AG04450 (cell line): ENCODE measurements at places on chromosomes 1 and 21. TPM values are rescaled to one million over a fixed set of nuclear protein-coding genes. Genes with fewer than 3 reads are reported as not detected.

The OR10Z1 gene
- polyA plus RNA-seq = not detected in 2 replicates

The CNR2 gene
- polyA plus RNA-seq = not detected in 2 replicates

The OR2G6 gene
- polyA plus RNA-seq = not detected in 2 replicates

The CAPN8 gene
- not detected in 2 replicates for polyA plus RNA-seq

The SPRR2D gene
- not detected in 2 replicates for polyA plus RNA-seq

The SLC50A1 gene
- polyA plus RNA-seq = 29.5 and 31.4 TPM in 2 replicates

GRCh38 chr1:82880506-82880905, 1079.8 kb downstream of the ADGRL2 start:
- no peak for DNase-seq

DNA sequence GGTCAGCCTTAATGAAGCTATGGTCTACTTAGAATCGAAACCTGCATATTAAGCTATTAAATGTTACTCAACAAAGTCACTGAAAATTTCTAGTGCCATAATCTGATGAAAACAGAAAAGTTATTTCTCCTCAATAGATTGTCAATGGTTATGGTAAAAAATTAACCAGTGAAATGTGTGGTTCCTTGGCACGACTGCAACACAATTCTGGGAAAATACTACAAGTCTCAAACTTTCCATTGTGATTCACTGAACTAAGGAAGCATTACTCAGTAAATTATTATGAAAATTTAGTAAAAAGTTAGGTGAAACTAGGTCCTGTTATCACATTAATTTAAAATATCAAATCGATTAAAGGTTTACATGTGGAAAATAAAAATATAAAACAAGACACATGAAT, 12.8 kb upstream of the OR2T10 start:
- no peak for DNase-seq

DNA sequence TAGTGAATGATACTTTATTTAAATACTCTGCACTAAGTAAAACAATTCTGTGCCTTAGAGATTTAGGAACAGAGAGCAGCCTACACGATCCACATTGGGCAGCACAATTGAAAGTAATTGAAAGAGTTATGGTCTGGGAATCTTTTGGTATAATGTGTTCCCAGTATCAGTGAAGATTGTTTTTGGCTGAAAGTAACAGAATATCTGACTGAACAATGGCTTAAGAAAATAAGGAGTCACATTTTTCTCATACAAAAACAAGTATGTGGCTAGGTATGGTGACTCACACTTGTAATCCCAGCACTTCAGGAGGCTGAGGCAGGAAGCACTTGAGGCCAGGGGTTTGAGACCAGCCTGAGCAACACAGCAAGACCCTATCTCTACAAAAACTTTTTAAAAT, 306.2 kb downstream of the NFIA start:
- DNase-seq = no peak
